IPS DF 19.7 (cell line): ENCODE measurements at places on chromosomes 2 and 18.

DNA sequence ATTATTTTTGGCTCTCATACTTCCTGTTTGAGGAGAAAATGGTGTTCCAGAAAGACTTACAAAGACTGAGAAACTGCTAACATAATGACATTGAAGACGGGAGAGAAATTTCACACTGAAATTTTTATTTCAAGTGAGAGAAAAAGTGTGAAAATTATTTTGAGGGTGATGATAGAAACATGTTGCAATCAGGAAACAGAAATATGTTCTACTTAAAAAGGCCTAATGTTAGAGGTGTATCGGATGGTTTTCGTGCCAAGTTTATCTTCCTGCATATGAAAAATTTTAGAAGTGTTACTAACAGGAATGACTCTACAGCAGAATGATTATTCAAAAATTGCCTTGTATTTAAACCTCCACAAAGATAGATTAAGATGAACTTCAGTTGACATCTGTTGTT, 50.5 kb downstream of the KCNE4 start:
- no peak for DNase-seq

GRCh38 chr18:57427429-57428201, 7.6 kb upstream of the ONECUT2 start:
- no peak for DNase-seq

GRCh38 chr18:31120594-31120993, 18.4 kb upstream of the DSC2 start:
- DNase-seq = no peak

- no peak for DNase-seq
Measured at GRCh38 chr18:49123431-49123830, 172.7 kb upstream of the SMAD7 start.

GRCh38 chr2:152427902-152428301, 92.9 kb downstream of the FMNL2 start:
- DNase-seq = no peak
